ENCODE measurements at places on chromosomes 2 and 18. TPM values are rescaled to one million over a fixed set of nuclear protein-coding genes. Genes with fewer than 3 reads are reported as not detected.

DNA sequence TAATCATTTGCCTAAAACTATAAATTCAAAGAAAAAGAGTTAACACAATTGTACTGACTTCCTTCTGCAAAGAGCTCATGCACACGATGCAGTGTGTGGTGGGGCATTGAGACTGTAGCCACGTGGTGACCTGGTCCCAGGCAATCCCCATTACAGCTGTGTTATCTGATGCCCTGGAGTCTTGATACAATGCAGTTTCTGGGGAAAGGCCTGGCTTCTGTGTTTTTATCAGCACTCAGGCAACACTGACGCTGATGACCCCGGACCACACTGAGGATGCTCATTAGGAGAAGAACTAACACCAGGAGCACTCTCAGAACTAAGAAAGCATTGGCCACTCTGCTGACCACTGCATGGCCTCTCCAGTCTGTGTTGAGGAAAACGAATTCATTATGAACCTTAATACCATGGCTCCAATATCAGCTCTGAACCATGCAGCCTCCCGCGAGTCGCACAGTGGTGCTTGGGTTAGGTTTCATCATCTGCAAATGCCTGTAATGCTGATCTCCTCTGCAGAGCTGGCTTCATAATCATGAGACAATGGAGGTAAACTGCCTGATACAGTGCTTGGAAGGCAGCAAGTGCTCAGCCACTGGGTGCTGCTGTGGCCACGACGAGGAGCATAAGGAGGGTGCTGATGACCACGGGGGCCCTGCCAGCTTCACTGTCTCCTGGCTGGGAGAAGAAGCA is 218.5 kb downstream of the MYT1L start:
- no peak overlapping the region for H3K27ac ChIP-seq
- no peaks in the 10 kb centered on the region for H3K36me3 ChIP-seq
- H3K4me3 ChIP-seq = no peak overlapping the region
- DNase-seq = peak; percentile 27

- DNase-seq = no peak
- no peak overlapping the region for H3K27ac ChIP-seq
- no peaks in the 10 kb centered on the region for H3K4me1 ChIP-seq
Observed at GRCh38 chr2:223488814-223489213, 113.3 kb downstream of the SCG2 start.

DNA sequence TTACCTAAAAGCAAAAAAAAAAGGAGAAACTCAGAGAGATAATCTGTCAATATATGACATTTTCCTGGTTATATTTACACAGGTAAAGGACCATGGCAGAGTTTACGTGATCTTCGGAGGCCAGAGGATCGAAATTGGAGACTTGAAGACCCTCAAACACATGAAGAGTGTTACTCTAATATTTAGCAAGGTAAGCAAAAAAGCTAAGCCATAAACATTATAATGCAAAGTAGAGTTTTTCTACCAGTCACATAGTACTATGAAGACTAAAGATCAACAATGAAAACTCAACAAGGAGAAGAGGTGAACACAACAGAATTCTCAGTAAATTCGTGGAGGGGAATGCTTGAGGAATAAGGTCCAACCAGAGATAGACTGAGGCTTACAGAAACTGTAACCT is 78.5 kb downstream of the L3MBTL4 start:
- H3K4me1 ChIP-seq = no peaks in the 10 kb centered on the region
- DNase-seq = no peak
- no peaks in the 10 kb centered on the region for H3K27me3 ChIP-seq
- H3K4me3 ChIP-seq = no peak overlapping the region
- no peaks in the 10 kb centered on the region for H3K36me3 ChIP-seq
- H3K27ac ChIP-seq = no peak overlapping the region

- H3K4me1 ChIP-seq = no peaks in the 10 kb centered on the region
- DNase-seq = no peak
- no peak overlapping the region for H3K27ac ChIP-seq
- H3K36me3 ChIP-seq = no peaks in the 10 kb centered on the region
- no peaks in the 10 kb centered on the region for H3K27me3 ChIP-seq
Observed at GRCh38 chr2:128496700-128497099, 178.0 kb upstream of the HS6ST1 start.

DNA sequence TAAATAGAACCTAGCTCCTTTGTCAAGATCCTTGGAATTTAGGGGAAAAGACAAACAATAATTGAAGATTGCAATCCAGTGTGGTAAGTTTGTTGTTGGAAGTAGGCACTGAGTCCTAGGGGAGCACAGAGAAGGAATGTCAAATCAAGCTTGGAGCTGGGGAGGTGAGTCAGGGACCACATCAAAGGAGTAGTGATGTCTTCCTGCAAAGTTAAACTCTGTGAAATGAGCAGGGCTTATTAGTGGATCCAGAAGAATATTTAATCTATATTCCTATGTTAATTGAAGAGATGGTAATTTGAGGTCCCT is 41.7 kb upstream of the NABP1 start:
- H3K4me3 ChIP-seq = no peak overlapping the region
- DNase-seq = no peak
- H3K27ac ChIP-seq = no peak overlapping the region
- no peaks in the 10 kb centered on the region for H3K27me3 ChIP-seq
- H3K4me1 ChIP-seq = peaks cover 5% of the 10 kb centered on the region
- no peaks in the 10 kb centered on the region for H3K36me3 ChIP-seq

- H3K4me3 ChIP-seq = no peak overlapping the region
- no peaks in the 10 kb centered on the region for H3K27me3 ChIP-seq
- no peak overlapping the region for H3K27ac ChIP-seq
- no peaks in the 10 kb centered on the region for H3K36me3 ChIP-seq
- H3K4me1 ChIP-seq = peaks cover 5% of the 10 kb centered on the region
Observed at GRCh38 chr2:241903121-241904010, 33.8 kb downstream of the RTP5 start.

DNA sequence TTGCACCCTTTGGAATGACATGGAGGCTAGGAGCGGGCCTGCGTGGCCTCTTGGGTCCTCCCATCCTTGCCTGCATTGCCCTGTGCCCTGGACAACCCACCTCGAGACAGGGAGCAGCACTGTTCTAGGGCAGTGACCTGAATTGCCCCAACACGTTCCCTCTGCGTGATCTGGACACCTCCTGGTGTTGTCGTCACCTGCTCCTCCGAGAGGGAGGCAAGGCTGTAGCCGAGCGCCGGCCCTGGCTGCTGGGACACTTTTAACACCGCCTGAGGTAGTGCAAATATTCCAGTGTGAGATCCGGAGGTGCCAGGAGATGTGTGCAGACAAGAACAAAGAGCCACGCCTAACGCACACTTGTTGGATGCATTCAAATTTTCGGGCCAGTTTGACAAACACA is 131.5 kb downstream of the SMAD7 start:
- H3K4me1 ChIP-seq = no peaks in the 10 kb centered on the region
- DNase-seq = no peak
- no peak overlapping the region for H3K27ac ChIP-seq
- no peaks in the 10 kb centered on the region for H3K27me3 ChIP-seq
- H3K4me3 ChIP-seq = no peak overlapping the region
- H3K36me3 ChIP-seq = peaks cover 4% of the 10 kb centered on the region

DNA sequence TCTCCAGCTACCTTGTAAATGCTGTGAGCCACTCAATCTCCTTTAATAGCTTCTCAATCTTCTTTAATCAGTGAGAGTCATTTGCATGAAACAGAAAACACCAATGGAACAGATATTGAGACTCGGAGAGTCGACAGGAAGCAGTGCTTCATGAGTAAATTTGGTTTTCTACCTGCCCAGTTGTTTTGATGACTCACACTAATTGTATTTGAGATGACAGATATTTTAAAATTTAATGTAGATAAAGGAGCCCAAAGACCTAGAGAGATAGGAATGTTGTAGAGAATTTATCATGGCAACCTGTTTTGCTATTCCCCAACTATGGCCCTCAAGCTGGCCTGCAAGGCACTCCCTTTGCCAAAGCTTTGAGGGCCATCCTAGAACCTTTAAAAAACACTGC is 119.1 kb downstream of the CDC42EP3 start:
- H3K36me3 ChIP-seq = no peaks in the 10 kb centered on the region
- DNase-seq = no peak
- no peak overlapping the region for H3K27ac ChIP-seq
- H3K27me3 ChIP-seq = no peaks in the 10 kb centered on the region

DNA sequence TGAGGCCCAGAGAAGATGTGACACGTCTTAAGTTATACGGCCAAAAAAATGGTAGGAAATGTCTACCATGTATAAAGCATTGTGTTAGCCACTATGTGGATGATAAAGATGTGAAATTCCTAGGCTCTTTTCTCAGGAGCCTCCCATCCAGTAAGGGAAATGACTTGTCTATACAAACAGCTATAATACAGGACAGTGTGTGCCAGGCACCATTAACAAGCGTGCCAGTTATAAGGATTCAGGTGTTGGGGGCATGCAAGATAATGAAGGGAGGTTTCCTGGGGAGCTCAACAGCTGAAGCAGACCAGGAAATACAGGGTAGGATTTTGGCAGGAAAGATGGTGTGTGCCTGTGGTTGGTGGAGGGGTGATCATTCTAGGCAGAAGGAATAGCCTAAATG is 37.6 kb downstream of the ALPK2 start:
- H3K27ac ChIP-seq = peak overlapping the region; percentile 47
- H3K36me3 ChIP-seq = no peaks in the 10 kb centered on the region
- H3K27me3 ChIP-seq = no peaks in the 10 kb centered on the region
- peaks cover 16% of the 10 kb centered on the region for H3K4me1 ChIP-seq
- no peak overlapping the region for H3K4me3 ChIP-seq

DNA sequence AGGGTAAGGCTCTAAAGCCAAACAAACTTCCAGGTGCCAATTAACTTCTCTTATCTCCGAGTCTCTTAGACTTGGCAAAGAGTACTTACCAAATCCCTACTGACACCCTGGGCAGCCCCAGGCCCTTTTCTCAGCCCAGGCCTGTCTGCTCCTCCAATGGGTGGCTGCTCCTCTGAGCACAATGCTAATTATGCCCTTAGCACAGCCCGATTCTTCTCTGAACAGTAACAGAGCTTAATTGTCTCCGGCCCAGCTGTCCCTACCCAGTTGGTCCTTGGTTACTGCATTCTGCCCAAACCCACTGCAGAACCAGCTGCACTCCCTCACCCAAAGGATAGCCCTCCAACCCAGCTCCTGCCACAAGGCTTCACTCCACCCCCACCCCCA is 110.3 kb downstream of the SMAD7 start:
- H3K4me3 ChIP-seq = no peak overlapping the region
- DNase-seq = no peak
- H3K4me1 ChIP-seq = peaks cover 11% of the 10 kb centered on the region
- H3K27me3 ChIP-seq = no peaks in the 10 kb centered on the region
- no peaks in the 10 kb centered on the region for H3K36me3 ChIP-seq

DNA sequence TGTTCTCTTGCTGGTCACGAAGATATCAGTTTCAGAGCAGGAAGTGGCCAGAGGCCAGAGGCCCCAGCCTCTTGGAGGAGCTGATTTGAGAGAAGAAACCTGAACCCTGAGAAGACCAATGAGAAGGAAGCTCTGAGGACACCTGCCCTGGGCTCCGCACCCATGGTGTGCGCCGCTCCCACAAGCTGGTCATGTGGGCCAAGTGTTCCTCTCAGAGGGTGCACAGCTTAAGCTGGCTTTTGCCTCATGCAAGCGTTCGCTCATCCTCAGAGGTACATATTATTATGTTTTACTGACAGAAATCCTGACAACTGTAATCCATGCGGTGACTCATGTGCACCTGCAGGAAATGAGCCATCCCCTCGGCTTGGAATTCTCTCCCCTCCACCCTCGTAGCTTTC is 316.1 kb upstream of the MYT1L start:
- no peak overlapping the region for H3K27ac ChIP-seq
- H3K27me3 ChIP-seq = no peaks in the 10 kb centered on the region
- no peak for DNase-seq
- no peaks in the 10 kb centered on the region for H3K4me1 ChIP-seq
- H3K4me3 ChIP-seq = no peak overlapping the region
- H3K36me3 ChIP-seq = no peaks in the 10 kb centered on the region

GRCh38 chr2:206918263-206918662 is 21.1 kb upstream of the CPO start:
- H3K36me3 ChIP-seq = no peaks in the 10 kb centered on the region
- no peaks in the 10 kb centered on the region for H3K4me1 ChIP-seq
- DNase-seq = no peak
- no peak overlapping the region for H3K4me3 ChIP-seq

DNA sequence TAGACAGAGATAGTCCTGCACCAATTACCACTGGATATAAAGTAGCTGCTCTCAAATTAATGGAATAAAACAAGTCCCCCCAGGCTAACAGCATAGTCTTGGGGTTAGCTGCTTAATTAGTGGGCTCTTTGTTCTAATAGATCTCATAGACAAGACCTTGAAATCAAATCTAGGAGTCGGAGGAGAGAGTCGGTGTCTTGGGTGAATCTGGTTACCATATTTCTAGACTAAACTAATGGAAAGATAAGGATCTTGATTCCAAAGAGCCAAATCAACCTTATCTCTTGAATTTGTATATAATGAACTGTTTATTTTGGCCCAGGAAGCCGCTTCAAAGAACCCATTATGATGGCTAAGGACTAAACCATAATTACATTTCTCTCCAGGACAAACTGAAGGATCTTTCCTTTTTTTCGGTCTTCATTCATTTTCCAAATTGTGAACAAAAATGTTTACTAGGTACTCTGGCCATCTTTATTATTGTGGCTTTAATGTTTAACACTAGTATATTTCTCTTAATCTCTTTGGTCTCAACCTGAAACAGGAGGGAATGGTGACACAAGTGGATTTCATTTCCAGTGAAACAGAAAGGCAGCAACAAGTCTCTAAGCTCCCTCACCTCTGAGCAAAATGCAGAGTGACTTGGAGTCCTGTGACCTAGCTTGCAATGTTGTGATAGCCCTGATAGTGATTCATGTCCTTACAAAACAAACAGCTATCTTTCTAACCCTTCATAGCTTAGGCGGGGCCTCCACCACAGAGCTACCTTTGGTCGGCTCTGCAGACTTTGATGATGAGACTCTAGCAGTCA is 137.9 kb upstream of the PARD3B start:
- H3K4me3 ChIP-seq = no peak overlapping the region
- no peaks in the 10 kb centered on the region for H3K27me3 ChIP-seq
- H3K27ac ChIP-seq = no peak overlapping the region
- H3K4me1 ChIP-seq = no peaks in the 10 kb centered on the region

GRCh38 chr2:98445177-98445682 is 572 bp downstream of the INPP4A start:
- no peaks in the 10 kb centered on the region for H3K36me3 ChIP-seq
- no peak overlapping the region for H3K27ac ChIP-seq
- DNase-seq = no peak
- H3K4me3 ChIP-seq = peak overlapping the region; percentile 70

- no peaks in the 10 kb centered on the region for H3K27me3 ChIP-seq
- H3K27ac ChIP-seq = peak within 1 kb of the TSS; percentile 88
Observed at GRCh38 chr18:79964330-79965118, at the start of gene HSBP1L1. HSBP1L1 (plus strand) TSS chr18:79964643; CDS start chr18:79964736, 93 bp downstream.

Gene CHRNA1
- not detected for total RNA-seq

Gene TBR1
- not detected for total RNA-seq

Gene MARCO
- total RNA-seq = 4.6 TPM

Gene CROCC2
- total RNA-seq = 0.13 TPM

Gene SCN1A
- total RNA-seq = not detected

Gene CXCR1
- 0.09 TPM for total RNA-seq

Gene NDC80
- total RNA-seq = 0.63 TPM

Gene TPGS2
- 63.0 TPM for total RNA-seq

Gene IWS1
- total RNA-seq = 35.8 TPM

Gene HYCC2
- total RNA-seq = 30.1 TPM

Gene SIGLEC15
- total RNA-seq = 1.2 TPM

Gene ITM2C
- total RNA-seq = 1,131 TPM

Data from kidney (tissue), 22 donors.